ENCODE measurements at places on chromosomes 1 and 21. TPM values are rescaled to one million over a fixed set of nuclear protein-coding genes. Genes with fewer than 3 reads are reported as not detected.

DNA sequence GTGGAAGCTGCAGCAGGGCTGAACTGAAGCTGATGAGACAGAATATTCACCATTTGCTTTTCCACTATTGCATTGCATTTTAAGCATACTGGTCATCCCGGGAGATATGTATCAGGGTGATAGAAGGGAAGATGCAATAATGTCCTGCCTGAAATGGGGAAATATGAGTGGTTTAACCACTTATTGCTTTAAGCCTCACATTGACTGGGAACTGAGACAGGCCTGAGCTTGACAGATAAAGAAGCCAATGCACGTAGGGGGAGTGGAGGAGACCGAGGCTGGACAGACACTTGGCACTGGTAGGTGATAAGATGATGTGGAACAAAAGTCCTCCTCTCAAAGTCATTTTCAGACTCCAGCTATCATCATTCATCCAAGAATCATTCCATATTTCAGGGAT, 911.7 kb upstream of the NCAM2 start:
- no peaks in the 10 kb centered on the region for H3K4me1 ChIP-seq
- no peaks in the 10 kb centered on the region for H3K27me3 ChIP-seq
- DNase-seq = no peak
- H3K36me3 ChIP-seq = no peaks in the 10 kb centered on the region

Gene FCRL1
- not detected for total RNA-seq

Gene WNT9A
- 1.5 TPM for total RNA-seq

Gene FCRLB
- 0.43 TPM for total RNA-seq

GRCh38 chr1:17236779-17237560, 11.9 kb upstream of the PADI3 start:
- no peak overlapping the region for H3K4me3 ChIP-seq
- no peaks in the 10 kb centered on the region for H3K27me3 ChIP-seq
- DNase-seq = peak; percentile 85
- no peaks in the 10 kb centered on the region for H3K4me1 ChIP-seq
- no peak overlapping the region for H3K27ac ChIP-seq
- H3K36me3 ChIP-seq = no peaks in the 10 kb centered on the region

Gene OR2L13
- total RNA-seq = not detected
